Stimulated activated CD4-positive, alpha-beta T cell treated with anti-CD3 and anti-CD28 coated beads, Interleukin-2, amount 100 ng/mL, for 24 hours (primary cell): ENCODE measurements at places on chromosomes 7 and 10.
A peak's percentile ranks its signal among the peaks of the same experiment; 100 is the strongest.

- DNase-seq: no peak
These were observed 34.7 kb upstream of the GJD4 start for GRCh38 chr10:35570397-35570796.

DNA sequence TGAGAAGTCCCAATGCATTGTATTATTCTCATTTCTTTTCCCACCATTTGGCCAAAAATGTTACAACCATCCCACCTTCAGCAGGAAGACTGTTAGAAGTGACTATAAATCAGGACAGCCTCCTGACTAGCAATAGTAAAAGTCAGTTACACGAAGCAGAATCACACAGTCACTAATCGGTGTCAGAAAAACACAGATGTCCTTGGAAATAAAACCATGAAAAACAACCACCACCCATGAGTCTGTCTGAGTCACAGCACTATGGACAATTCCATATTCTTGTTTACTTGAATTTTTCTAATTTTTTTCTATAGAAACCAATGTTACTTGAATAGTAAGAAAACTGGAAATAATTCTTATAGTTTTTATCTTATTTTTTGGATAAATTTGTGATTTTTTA, 81.9 kb upstream of the FRMD4A start:
- no peak for DNase-seq

DNA sequence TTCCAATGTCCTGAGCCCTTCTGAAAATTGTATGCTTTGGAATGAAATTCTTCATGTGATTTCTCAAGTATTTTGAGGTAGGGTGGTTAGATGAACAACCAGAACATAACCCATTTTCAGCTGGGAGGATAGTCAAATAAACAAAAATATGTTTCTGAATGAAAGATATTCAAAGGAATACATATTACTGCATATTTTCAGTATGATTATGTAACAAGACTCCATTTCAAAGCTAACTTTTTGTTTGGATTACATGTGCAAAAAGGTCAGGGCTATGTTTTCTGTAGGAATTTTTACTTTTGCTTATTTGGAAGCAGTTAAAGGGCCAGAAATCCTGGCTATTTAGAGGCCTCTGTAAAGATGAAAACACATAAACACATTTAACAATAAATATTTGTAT, 27.7 kb downstream of the CDK6 start:
- no peak for DNase-seq

GRCh38 chr7:130372402-130373165, 7.7 kb upstream of the CPA1 start:
- no peak for DNase-seq

DNA sequence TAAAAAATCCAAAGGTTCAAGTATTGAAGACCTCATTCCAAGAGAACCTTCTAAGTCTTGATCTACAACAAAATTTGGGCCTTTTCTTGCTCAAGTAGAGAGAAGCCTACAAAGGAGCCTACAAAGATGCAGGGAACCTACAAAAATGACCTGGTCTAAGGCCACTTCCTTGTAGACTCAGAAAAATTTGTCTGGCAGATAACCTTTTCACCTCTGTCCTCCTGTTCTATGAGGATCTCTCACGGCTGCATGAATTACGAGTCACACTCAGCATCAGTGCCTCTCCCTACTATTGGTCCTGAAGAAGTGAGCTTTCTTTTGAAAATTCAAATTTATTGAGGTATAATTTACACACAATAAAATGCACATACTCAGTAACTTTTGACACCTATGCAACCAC, 29.3 kb downstream of the CCNJ start:
- DNase-seq: no peak

- no peak for DNase-seq
These were observed 732.1 kb upstream of the AUTS2 start for GRCh38 chr7:68866200-68866570.

GRCh38 chr10:50614444-50615137, 9.2 kb downstream of the SGMS1 start:
- DNase-seq: no peak

GRCh38 chr7:155234950-155235789, 62.5 kb upstream of the INSIG1 start:
- no peak for DNase-seq

DNA sequence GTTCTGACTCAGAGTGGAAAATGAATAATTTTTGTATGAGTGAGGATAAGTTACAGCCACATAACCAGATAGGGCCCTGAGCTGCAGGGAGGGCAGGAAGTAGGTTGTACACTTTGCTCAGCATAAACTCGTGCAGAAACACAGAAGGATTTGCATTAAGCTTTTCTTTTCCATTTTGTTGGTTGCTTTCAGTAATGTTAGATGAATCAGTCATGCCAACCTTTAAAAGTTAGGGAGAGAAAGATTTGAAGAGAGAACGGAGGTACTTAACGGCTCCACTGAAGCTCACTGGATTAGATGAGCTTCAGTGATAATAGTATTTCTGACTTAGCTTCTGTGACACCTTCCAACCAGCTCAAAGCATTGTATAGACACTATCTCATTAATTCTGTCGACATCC, 348.1 kb downstream of the GATA3 start:
- DNase-seq: peak; percentile 50

GRCh38 chr10:127735723-127736221, 1.2 kb upstream of the FOXI2 start:
- no peak for DNase-seq

GRCh38 chr10:116403740-116404250, 23.9 kb upstream of the PNLIPRP3 start:
- DNase-seq: no peak

GRCh38 chr7:106772655-106773108, 92.4 kb upstream of the PIK3CG start:
- DNase-seq: no peak

DNA sequence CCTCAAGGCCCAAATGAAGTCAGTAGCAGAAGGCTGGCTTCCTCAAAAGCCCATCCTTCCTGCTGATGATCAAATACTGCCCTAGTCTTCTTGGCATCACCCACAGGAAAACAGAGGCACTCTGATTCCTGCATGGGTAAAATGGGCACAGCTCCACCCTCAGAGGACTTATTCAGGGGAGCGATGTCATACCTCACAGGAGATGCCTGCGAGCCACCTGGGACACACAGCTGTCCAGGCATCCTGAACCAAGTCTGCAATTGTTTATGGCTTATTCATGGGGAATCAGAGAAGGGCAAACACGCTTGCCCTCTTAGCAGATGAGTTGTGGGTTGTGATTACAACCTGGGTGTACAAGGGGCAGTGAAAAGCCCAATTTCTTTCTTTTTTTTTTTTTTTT, 22.0 kb upstream of the LMTK2 start:
- DNase-seq: no peak

GRCh38 chr10:43195557-43195956, 57.3 kb downstream of the CSGALNACT2 start:
- no peak for DNase-seq

GRCh38 chr10:59708816-59709394, 745 bp downstream of the SLC16A9 start:
- DNase-seq: no peak

DNA sequence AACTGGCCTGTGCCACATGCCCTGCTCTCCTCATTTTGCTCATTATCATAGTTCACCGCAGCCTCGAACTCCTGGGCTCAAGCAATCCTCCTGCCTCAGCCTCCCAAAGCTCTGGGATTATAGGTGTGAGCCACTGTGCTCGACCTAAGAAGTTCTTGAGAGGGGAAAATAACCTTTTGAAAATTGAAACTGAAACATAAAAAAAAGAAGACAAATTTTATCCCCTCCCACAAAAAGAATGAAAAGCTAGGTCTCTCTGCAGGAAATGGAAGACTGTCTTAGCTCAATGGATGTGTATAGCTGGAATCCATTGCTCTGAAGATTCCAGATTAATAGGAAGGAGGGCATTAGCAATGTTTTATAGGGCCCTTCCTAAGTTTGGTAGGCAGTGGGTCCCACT, 2.0 kb upstream of the EXOC6 start:
- DNase-seq: no peak

DNA sequence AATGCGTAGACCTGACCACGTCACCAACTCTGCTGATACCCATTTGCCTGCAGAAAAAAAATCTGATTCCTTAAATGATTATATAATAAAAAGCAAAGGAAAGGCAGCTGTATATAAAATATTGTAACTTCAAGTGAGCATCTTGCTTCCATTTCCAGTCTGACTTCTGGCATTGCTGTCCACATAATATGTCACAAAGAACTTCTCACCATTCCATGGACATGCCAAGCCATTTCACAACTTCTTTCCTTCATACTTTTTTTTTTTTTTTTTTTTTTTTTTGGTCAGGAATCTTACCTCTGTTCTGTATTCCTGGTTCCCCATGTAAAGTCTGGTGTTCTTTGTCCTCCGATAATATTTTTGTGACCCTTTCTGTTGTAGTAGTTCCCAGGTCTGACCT, 165.5 kb downstream of the SND1 start:
- no peak for DNase-seq

GRCh38 chr10:21078410-21079329, 181.6 kb upstream of the NEBL start:
- peak; percentile 46 for DNase-seq

DNA sequence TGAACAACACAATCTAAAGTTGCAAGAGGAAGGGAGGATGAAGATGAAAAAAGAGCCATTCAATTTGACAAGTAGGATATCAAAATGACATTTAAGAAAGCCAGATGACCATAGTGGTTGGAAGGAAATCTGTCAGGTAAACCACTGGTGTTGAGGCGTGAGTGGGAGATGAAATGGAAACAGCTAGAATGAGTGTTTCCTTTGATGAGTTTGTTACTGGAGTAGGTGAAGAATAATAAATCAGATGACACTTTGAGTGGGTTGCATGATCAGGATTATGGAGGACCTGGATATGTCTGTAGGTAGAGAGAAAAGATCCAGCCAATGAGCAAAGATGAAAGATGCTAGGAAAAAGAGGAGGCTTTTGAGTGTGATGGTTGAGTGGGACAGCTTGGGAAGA, 33.1 kb downstream of the AKR1B1 start:
- DNase-seq: no peak

DNA sequence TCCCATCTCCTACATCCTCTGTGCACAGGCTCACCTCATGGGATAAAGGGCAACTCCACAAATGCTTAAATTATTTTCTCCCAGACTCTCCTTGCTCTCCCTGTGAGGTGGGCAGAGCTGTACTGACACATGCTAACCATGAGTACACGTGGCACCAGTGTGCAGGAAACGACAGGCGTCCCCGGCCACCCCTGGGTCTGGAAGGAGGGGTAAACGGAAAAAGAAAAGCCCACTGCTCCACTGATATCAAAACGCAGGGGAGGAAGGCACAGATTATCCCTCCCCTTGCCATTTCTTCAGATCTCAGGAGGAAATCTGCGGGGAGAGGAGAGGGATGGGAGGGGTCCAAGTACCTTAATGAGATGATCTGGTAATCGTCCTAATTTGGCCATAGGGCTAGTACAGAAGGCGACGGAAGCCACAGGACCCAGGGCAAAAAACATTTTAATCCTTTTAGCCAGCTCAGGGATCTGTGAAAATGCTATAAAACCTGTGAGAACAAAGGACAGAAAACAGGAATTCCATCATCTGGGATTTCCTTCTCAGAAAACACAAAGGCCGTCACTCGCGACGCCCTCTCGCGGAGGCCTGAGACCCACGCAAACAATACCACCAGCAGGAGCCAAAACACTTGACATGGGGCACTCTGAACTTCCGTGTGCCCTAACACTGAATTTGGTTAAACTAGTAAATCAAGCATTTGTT, 17.8 kb upstream of the CH25H start:
- DNase-seq: no peak

- DNase-seq: no peak
These were observed 339.5 kb downstream of the ELMO1 start for GRCh38 chr7:37109016-37109683.

DNA sequence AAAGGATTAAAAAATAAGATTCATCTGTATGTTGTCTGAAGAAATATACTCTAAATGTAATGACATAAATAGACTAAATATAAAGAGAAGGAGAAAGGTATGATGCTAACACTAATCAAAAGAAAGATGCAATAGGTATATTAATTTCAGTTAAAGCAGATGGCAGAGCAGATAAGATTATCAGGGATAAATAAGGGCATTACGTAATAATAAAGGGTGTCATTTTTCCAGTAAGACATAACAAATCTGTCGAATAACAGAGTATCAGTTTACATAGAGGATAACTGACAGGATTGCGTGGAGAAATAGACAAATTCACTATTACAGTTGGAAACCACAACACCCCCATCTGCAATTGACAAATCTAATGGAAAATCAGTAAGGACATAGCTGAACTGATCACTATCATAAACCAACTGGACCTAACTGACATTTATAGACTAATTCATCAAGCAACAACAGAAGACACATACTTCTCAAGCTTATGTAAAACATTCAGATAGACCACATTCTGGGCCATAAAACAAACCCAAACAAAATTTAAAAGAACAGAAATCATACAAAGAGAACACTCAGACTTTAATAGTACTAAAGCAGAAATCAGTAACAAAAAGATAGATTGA, 384.1 kb upstream of the COBL start:
- no peak for DNase-seq

DNA sequence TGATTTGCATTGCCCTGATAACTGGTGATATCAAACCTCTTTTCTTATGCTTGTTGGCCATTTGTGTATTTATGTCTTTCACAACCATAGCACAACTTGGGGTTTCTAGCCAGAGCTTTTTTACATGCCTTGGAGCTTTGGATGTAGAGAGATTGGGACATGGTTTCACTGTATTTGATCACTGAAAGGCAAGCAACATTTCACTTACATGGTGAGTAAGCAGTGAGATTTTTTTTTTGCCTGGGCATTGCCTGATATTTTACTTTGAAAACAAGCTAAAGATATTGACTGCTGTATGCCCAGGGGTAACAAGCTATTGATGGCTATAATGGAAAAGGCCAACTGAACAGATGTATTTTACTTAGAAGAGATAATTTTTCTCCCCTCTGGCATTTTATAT, 259.0 kb downstream of the PHTF2 start:
- DNase-seq: no peak

DNA sequence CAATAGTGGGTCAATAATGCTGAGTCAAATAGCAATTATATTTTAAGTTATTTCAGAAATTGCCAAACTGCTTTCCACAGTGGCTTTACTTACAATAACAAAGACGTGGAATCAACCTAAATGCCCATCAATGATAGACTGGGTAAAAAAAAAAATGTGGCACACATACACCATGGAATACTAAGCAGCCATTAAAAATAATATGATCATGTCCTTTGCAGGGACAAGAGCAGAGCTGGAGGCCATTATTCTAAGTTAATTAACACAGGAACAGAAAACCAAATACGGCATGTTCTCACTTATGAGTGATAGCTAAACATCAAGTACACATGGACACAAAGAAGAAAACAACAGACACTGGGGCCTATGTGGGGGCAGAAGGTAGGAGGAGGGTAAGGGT, 15.0 kb upstream of the CYP3A4 start:
- DNase-seq: no peak
